ENCODE measurements at places on chromosomes 2 and 18.
A peak's percentile ranks its signal among the peaks of the same experiment; 100 is the strongest.

DNA sequence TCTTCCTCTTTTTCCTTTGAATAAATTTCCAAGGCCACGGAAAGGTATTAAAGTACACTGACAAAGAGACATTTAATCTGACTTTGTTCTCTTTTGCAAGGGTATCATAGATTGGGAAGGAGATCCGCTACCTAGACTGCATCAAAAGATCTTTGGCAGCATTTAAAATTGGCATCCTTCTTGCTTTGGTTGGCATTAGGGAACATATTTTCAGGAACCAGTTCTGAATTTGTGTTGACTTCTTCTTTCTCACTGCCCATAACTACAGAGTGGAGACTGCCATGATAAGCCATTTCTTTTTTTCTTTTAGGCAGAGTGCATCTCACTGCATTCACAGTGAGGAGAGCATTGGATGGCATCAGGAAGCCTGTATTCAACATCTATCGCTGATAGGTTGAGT, 83.4 kb downstream of the DOCK10 start:
- DNase-seq, result no peak

DNA sequence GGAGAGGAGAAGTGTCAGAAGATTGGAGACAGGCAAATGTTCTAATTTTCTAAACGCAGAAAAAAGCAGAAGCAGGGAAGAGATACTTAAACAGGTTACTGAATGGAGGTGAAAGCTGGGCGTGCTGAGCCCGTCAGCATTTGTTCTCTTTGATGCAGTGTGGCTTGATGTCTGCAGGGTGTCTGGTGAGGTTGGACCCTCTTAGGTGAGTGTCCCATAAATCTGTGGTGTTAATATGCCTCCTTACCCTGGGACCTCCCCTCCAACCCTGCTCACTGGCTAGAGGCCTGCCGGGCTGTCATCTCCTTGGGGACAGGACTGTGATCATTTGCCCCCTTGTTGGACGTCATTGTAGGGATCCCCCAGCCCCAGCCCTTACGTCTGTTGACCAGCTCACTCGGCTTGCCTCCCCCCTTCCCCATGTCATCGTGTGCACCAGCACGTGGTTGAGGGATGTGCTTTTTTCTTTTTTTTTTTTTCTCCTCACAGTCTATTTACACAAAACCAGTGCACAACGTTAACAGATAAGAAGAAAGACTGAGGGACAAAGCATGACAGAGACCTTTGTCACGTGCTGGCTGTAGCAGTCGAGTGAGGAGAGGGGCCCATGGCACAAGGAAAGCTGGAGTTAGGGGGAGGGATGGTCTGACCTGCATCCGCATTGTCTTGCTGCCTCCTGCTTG, 56.4 kb downstream of the NCK2 start:
- DNase-seq, result no peak

DNA sequence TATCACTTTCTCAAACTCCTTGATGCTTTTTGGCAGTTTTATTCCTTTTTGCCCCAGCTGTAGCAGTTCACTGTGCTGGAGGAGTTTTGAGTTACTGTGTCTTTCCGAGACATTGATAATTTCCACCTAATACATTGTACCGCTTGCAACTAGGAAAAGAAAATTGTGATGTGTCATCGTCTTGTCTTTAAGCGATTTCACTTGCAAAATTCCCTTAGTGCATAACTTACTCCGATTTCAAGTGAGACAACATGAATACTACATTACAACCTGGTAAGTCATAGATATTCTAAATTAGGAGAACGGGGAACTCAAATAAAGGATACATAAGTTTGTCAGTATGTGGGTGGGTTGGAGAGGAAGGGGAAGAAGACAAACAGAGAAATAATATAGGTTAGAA, 340.5 kb upstream of the KYNU start:
- no peak for DNase-seq

GRCh38 chr2:176680916-176681516, 411.8 kb downstream of the MTX2 start:
- peak; percentile 18 for DNase-seq

DNA sequence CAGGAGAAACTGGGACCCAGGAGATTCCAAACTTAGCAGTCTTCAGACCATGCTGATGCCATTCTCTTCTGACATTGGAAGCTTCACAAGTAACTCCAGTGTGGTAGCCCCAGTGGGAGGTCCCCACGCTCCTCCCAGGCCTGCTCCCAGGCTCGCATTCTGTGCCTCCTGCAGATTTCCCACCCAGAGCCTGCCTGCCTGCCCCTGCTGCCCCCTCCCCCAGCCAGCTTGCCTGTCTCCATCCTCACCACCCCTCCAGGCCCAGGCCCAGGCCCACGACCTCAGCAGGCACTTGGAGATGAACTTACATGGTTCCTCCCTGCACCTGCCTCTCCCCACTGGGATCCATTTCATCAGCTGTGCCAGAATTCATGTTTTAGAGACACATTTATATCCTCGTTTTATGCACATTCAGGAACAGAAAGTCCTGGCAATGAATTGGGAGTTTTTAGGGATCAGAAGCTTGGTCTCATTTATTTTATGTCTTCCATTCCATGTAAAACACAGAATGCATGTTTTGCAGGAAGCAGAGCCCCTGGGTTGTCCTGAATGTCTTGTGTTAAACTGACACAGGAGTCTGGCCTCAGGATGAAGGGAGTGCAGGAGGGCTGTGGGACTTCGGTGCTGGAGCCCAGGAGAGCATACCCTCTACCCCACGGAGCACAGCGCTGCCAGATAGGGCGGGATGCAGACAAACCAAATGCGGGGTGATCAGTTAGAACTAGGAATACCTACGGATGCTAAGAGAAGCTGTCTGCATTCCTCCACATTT, 150.5 kb downstream of the SNTG2 start:
- DNase-seq, result no peak

GRCh38 chr18:8507915-8508705, 101.1 kb upstream of the RAB12 start:
- DNase-seq, result peak; percentile 15

DNA sequence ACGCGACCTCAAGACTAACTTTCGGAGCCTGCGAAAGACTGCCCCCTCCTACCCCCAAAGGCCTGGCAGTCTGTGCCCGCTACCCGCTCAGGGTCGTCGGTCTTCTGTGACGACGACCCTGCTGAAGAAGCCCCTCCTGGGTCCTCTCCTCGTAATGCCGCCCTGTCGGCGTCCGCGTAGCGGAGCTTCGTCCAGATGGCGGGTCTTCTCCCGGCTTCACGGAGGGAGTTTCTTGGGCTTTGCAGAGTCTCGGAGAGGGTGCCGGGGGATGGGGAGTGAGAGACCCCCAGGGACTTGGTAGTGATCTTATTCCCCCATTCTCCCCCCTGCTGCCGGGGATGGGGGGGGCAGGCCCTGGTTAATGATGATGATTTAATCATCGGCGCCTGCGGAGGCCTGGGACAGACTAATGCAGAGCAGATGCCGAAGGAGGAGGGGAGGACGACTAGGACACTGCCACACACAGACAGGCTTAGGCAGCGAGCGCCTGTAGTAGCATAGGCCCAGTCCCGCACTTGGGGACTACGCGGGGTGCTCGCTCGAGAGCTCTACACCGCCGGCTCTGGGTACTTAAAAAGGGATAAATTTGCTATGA, 528 bp upstream of the PCGF1 start:
- DNase-seq, result peak; percentile 57

- DNase-seq, result no peak
These were observed 125.2 kb downstream of the INHBB start for GRCh38 chr2:120471166-120471565.

- no peak for DNase-seq
These were observed 197.8 kb downstream of the TNS1 start for GRCh38 chr2:217804791-217805667.

DNA sequence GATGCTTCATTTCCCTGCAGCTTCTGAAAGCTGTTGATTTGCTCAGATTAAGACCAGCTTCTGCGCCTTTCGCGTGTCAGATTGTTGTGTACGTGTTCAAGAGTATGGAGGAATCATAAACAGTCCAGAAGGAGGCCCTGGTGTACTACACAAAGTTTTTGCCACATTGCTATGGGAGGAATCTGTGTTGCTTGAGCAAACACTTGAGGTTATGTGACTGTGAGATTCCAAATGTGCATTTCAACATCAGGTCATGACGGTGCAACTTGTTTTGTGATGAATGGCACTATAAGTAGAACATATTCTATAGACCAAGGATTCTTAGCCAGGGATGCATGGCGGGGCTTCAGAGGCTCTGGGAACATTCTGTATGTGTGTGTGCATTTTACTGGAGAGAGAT, 35.0 kb downstream of the SRSF7 start:
- DNase-seq, result peak; percentile 32

- DNase-seq, result no peak
These were observed 338.0 kb upstream of the GYPC start for GRCh38 chr2:126317790-126318431.

GRCh38 chr18:5538544-5538943, 5.3 kb downstream of the EPB41L3 start:
- DNase-seq, result no peak

Measured in GM04504 (cell line).